ENCODE measurements at places on chromosomes 2 and 18. TPM values are rescaled to one million over a fixed set of nuclear protein-coding genes. Genes with fewer than 3 reads are reported as not detected.
A peak's percentile ranks its signal among the peaks of the same experiment; 100 is the strongest.

The SCN7A gene
- 27.5 TPM for total RNA-seq

The CD8B gene
- total RNA-seq: 1.8 TPM

DNA sequence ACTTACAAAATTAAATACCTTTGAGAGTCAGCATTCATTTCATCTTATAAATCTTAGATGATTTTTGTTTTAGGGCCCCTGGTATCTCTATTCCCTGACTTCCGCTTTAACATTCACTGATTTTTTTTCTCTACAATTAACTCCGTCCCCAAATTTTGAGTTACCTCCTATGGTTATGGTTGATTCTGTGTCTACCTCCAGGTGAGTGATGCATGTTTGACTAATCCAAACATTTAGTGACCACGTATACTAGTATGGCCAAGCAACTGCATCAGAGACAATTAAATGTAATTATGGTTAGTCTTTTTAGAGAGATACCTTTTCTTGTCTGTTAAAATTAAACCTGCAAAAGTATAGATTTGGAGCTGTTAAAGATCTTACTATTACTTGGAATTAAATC is 120.3 kb downstream of the CCDC102B start:
- DNase-seq: no peak

The LAMA3 gene
- total RNA-seq: 6.7 TPM

DNA sequence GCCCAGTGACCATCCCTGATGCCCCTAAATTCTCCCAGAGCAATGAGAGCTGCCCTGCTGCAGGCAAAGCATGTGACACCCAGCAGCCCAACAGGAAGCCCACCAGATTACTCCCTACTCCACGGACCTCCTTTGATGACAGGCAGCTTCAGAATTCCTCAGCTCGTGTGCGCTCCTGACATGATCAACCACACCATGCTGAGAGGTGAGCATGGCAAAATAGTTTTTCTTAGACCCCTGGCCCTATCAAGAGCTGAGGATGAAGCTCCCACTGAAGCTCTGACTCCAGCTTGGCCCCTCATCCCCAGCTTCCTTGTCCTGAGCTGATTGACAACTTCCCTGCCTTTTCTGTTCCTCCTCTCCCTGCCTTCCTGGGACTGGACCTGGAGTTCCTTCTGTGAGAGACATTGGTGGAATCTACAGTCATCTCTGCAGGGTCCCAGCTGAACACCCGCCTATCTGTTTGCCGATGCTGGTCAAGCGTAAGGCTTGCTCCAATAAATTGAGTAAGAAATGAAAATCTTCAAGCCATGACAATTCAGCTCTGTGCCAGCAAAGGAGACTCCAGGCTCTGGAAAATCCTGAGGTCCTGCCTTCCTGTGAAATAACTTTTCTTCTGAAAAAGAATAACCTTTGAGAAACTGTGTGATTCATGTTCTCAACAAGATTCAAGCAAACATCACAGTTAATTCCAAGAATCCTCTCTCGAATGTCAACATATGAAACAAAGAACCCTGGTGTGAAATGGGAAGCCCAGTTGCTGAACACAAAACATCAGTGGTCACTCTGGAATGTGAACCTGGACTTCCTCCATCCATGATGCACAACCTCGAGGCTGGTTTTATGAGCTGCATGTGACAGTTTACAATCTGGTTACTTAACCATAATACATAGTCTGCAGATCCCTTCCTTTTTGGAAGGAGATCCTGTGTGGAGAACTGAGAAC is 201.1 kb downstream of the SPP2 start:
- DNase-seq: no peak

- DNase-seq: no peak
Observed at GRCh38 chr2:96856776-96857666, 795 bp downstream of the ANKRD39 start.

The UGT1A10 gene
- total RNA-seq: not detected

DNA sequence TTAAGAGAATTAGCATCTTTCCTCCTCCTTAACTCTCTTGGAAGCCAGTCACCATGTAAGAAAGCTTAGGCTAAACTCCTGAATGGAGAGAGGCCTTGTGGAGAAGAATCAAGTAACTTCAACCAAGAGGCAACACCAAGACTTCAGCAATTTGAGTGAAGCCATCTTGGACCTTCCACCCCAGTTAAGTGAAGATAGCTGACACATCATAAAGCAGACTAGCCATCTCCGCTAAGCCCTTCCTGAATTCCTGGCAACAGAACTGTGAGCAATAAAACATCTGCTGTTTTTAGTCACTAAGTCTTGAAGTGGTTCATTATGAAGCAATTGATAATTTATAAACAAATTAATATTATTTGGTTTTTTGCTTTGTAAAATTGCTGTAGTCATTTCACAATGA is 1.5 kb upstream of the ZNF397 start:
- DNase-seq: no peak

GRCh38 chr18:74633652-74634352 is 36.1 kb downstream of the ZNF407 start:
- DNase-seq: no peak

The ATP6V1C2 gene
- 0.47 TPM for total RNA-seq

The ATP6V1B1 gene
- 0.89 TPM for total RNA-seq

The UGT1A6 gene
- not detected for total RNA-seq

DNA sequence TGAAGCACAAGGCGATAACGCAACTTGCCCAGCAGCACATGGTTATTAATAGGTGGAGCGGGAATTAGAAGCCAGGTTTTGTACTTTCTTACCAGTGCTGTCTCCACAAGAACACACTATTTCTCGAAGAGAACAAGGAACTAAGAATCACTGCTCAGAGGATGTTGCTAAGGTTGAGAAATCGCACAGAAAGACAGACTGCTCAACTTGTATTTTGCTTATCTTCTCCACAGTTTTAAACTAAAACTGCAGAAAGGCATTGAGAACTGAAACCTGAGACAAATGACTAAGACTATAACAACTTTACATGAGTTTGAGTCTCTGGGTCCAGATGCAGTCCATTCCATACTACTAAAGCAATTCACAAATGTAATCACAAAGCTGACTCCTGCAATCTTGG is 6.2 kb downstream of the PRKD3 start:
- no peak for DNase-seq

The DAPL1 gene
- not detected for total RNA-seq

The EHD3 gene
- total RNA-seq: 11.7 TPM

The CPLX4 gene
- total RNA-seq: not detected

The MAP3K19 gene
- total RNA-seq: not detected

The INPP5D gene
- total RNA-seq: 9.3 TPM

- no peak for DNase-seq
Observed at GRCh38 chr2:105755895-105756294, 11.2 kb downstream of the NCK2 start.

- no peak for DNase-seq
Observed at GRCh38 chr2:215272918-215273317, 38.9 kb upstream of the ATIC start.

DNA sequence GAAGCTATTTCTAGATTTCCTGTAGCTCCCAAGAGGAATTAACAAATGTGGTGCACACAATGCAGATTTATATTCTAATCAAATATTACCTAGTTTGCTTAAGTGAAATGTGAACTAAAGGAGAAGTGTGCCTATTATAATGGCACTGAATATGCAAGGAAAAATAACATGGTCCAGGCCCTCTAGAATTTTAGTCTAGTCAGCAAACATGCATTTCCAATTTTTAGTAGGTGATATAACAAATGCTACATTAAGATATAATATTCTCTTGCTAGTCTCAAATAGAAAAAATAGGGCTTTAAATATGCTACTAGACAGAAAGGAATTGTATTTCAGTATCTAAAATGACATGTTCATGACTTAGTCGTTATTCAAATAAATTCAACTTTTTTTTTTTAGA is 689.5 kb downstream of the TMEM182 start:
- DNase-seq: no peak

The CHRND gene
- 0.35 TPM for total RNA-seq

The HDLBP gene
- total RNA-seq: 358 TPM

DNA sequence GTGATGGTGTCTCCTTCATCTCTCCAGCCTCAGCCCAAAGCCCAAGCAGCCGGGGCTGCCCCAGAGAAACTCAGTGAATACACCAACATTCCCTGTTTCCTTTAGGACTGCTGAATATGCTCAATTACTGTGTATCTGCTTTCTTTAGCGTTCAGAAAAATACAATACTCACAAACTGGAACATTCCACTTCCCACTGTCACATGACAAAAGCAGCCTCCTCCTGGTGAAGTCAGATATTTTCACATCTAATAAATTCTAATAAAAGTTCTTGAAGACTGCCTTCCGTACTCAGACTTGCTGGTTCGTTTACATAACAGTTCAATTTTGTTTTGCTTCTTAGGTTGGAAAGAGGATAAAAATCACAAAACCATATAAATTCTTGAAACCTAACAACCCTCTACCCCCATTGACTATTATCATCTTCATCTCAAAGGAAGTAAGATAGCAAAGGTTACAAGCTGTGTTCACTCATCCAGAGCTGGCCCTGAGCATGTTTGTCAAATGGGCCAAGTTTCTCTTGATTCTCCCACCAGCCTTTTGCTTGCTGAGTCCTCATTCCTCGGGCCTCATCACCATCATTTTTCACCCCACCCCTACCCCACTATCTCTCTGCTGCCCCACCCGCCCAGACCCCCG is 190.8 kb upstream of the HNRNPA3 start:
- DNase-seq: no peak

DNA sequence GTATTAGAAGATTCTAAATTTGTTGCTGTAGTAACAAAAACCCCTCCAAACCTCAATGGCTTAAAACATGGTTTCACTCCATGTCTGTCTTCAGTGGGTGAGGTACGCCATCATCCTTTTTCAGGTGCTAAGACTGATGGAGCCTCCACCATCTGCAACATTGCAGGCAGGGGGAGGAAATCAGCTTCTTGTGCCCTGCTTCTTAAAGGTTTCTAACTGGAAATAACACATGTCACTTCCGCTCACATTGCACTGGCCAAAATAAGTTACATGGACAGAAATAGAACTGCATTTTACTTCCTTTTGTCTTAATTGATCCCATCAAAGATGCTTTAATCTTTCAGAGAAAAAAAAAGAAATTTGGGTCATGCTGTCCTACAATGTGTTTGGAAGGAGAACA is 94.1 kb downstream of the GALNT3 start:
- DNase-seq: no peak

GRCh38 chr2:123086613-123087385 is 938.3 kb upstream of the CNTNAP5 start:
- no peak for DNase-seq

DNA sequence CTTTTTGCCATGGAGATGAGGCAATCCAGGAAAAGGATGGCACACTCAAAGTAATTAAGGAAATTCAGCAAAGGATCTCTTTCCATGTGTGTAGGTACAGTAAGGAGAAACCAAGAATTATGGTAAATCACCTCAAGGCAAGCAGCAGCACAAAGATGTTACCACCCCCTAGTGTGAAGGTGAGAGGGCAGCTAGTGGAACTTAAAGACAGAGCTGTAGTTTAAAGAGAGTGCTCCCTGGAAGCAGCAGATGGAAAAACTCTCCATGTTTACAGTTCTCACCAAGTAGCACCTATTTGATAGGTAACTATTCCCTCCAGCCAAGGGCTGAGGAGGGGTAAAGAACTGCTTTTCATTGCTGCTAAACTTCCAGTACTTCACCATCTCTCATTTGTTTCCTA is 860.4 kb upstream of the CRIM1 start:
- no peak for DNase-seq

- DNase-seq: no peak
Observed at GRCh38 chr2:160051371-160051800, 11.0 kb downstream of the PLA2R1 start.

- no peak for DNase-seq
Observed at GRCh38 chr2:234472155-234472554, 24.7 kb downstream of the ARL4C start.

The CERKL gene
- total RNA-seq: not detected

- DNase-seq: no peak
Observed at GRCh38 chr18:7021994-7022840, 95.4 kb downstream of the LAMA1 start.

- DNase-seq: no peak
Observed at GRCh38 chr18:59555995-59556659, 141.1 kb downstream of the CCBE1 start.

DNA sequence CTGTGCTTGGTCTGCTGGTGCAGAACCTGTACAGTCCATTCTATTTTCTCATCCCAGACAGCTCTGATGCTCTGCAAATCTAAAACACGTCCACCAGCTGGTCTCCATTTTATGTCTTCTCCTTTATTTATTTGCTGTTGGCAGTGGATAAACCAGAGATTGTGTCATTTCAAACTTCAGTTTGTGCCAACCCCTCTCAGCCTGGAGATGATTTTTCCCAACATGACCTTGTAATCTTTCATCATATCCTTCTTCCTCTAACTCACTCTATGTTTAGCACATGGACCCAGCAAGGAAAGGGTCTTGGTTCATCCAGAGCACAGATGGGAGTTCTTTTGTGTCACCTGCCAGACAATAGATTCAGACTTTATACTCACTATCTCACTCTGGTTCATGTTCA is 273.2 kb downstream of the MTX2 start:
- DNase-seq: no peak

GRCh38 chr2:84527137-84528129 is 11.1 kb downstream of the DNAH6 start:
- DNase-seq: no peak

- no peak for DNase-seq
Observed at GRCh38 chr2:185222311-185222710, 516.3 kb upstream of the FSIP2 start.

The NLRC4 gene
- 1.7 TPM for total RNA-seq

The C2orf81 gene
- 0.79 TPM for total RNA-seq

- no peak for DNase-seq
Observed at GRCh38 chr2:40148334-40148733, 303.6 kb downstream of the SLC8A1 start.

DNA sequence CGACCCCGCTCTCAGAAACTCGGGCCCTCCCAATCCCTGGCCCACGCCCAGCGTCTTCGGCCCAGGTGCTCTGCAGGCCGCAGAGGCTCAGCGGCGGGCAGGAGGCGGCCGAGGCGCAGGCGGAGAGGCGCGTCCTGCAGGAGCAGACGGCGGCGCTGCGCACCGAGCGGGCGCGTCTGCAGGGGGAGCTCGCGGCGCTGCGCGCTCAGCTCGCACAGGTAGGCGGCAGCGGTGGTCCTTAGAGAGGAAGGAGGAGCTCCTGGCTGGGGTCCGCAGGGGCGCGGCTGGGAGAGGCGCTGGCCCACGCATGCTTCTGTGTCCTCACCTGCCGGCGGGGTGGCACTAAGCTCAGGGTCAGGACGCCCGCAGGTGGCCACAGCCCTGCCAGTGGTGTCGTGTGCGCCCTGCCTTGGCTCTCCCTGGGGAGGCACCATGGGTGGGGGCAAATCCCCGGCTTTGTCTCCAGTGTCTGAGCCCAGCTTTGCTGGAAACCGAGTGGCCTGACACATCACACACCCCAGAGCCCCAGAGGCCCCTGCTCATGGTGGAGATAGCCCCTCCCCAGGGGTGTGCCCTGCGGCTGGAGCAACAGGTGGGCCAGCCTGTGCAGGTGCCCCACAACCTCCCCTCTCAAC is 14.9 kb upstream of the SNED1 start:
- peak; percentile 27 for DNase-seq

- no peak for DNase-seq
Observed at GRCh38 chr2:64766841-64767669, 113.3 kb upstream of the SERTAD2 start.
